NCI-H774 (cell line): ENCODE measurements at places on chromosomes 11 and 22.

DNA sequence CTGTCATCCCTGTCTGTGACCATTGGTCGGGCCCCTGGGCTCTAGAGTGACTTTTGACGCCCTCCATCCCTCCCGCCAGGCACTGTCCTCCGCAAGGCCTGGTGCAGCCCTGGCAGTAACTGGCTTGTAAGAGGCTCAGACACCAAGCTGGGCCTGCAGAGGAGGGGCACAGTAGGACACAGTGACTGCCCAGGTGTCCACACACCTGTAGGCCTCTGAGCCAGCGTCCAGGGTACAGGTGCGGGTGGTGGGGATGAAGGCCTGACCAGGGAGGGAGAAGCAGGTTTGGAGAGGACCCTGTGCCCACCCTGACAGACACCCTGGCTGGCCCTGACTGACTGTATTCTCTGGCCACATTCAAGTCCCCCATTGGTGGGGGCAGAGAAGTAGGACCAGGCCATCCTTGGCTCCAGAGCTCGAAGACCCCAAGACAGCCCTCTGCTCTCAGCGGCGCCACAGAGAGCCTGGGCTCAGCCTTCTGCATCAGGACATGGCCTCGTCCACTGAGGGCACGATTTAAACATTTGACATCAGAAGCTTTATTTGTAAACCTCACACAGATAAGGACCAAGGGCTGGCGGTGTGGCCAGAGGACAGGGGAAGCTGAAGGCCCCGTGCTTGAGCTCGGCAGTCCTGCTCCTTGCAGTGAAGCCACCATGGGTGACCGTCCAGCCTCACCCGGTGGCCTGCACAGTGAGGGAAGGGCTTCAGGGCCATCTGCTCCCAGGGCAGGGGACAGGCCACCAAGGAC lies 31.4 kb downstream of the PPIL2 start:
- no peak for DNase-seq

DNA sequence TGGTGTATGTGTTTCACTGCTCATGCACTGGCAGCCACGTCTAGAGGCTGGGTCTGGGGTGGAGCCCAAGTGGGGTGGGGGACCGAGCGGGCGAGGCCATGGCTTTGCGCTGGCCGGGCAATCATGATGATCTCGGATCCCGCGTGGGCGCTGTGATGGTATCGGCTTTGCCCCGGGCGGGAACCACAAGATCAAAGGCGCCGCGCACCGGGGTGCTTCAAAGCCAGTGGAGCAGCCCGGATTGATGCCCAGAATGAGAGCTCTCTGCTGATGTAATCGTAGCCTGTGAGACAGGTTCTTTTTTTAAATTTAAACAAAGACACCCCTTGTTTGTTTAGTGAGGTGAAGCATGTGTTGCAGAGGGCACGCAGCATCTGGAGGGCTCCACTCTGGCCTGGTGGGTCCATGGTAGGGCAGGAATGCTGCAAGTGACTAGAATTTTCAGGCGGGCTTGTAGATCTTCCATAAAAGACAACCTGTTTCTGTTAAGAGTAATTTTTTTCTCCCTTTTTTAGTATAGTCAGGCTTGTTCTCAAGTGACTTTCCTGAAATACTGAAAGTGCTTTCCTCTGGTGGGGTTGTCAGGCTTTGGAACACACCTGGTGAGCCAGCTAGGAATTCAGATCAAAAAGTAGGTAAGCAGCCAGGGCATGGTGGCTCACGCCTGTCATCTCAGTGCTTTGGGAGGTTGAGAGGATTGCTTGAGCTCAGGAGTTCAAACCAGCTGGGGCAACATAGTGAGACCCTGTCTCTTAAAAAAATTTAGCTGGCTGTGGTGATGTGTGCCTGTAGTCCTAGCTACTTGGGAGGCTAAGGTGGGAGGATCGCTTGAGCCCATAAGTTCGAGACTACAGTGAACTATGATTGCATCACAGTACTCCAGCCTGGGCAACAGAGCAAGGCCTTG lies 40.7 kb downstream of the ZNRF3 start:
- peak; percentile 8 for DNase-seq

- no peak for DNase-seq
These were observed 97.8 kb upstream of the CSNK2A3 start for GRCh38 chr11:11450744-11451362.

DNA sequence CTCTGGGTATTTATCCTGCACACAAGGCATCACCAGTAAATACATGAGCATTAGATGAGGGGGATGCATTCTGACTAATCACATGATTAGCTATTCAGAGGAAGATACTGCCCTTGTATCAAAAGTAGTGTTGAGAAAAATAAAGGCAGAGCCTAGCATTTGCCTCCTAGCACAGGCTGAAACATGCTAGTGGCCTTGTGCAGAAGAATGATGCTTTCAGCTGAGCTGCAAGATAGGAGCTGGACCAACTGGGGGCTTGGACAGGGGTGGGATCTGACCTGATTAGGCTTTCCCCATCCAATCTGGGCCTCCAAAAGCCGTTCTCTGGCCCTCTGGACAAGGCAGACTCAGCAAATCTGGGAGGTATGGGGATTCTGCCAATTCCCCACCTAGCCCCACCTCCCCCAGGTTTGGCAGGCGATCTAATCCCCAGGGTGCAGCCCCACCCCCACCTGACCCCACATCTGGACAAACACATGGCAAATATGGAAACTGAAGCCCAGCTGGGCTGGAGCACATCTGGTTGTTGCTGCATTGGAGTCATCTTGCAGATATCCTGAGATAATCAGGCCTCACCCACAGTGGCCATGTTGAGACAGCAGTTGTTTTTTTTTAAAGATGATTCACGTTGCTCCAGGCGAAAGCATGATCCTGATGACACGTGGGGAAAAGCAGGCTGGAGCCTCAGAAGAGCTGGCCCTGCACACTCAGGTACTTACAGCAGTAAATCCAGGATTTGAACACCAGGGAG lies 4.4 kb upstream of the MISFA start:
- DNase-seq: no peak

DNA sequence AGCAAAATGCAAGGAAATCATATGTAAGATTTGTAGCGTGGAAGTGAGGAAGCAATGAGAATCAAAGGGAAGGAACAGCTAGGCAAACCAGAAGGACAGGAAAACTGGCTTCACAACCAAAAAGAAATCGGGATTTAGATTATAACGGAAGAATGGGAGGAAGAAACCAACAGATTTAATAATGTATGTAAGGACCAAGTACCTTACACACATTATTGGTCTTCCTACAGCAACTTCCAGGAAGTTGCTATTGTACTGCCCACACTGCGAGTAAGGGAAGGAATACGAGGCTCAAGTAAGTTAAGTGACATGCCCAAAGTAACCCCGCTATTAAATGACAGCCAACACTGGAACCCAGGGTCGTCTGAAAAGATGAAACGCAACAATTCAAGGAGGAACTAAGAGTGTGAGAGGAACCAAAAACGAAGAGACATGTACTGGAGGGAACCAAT lies 473 bp downstream of the TXN2 start:
- DNase-seq: no peak

DNA sequence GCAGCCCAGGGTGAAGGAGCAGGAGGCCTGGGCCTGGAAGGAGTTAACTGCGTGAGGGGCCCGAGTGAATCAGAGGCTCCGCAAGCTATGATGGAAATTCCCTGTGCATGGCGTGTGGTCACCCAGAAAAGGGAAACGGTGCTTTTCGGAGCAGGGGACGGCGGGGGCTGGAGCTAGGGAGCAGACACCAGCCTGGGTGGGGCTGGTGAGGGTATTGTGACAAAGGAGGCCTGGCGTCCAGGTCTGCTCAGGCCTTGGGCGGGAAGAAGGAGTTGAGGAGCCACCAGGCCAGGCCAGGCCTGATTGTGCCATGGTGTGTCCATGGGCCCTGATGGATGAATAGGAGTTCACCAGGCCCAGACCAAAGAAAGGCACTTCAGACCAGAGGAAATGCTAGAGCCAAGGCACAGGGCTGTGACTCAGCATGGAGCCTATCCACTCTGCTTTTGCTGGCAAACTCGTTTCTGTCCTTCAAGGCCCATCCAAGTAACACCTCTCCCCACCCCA lies 12.8 kb upstream of the SPI1 start:
- DNase-seq: no peak

DNA sequence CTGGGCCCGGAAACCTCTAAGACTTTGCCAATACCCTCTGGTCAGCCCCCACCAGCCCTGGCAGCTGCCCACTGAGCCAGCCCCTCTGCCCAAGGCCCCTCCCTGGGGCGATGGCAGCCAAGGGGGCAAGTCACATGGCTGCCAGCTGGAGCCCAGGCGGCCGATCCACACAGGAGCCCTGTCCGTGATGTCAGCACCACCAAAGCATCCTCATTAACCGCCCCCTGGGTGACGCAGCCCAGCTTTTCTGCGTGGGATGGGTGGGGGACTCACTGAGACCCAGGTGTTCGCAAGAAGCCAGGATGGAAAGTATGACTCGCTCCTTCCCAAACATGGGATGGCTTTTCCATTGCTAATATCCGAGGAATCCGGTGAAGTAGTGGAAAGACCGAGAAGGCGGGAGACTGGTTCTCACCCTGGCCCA lies 46.6 kb upstream of the WNT7B start:
- DNase-seq: no peak

DNA sequence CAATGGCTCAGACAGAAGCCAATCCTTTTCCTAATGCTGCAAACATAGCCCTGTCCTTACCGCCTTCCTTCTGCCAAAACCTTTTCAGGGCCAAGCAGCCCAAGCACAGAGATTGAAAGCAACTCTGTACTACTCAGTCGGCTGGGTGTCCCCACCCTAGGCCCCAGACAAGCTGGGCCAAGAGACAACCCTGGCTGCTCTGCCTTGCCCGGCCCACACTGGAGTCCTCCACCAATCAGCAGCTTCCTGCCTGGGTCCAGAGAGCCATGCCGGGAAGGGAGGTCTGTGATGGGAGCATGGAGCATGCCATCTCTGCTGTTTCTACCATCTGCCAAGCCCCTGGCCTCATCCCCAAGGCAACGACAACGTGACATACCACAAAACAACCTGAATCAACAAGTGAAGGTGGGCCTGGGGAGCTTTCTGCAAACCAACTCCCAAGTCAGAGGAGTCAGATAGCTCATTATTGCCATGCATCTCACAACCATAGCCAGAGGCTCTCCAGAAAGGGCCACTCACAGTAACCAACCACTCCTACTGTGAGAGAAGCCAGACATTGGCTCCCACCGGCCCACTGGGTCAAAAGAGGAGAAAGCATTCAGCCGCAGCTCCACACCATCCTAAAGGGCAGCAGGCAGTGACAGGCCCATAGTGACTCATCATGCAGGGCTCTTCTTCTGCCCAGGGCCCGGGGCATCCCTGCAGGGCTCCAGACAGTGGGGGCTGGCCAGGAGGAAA lies 18.2 kb downstream of the PATZ1 start:
- DNase-seq: no peak

DNA sequence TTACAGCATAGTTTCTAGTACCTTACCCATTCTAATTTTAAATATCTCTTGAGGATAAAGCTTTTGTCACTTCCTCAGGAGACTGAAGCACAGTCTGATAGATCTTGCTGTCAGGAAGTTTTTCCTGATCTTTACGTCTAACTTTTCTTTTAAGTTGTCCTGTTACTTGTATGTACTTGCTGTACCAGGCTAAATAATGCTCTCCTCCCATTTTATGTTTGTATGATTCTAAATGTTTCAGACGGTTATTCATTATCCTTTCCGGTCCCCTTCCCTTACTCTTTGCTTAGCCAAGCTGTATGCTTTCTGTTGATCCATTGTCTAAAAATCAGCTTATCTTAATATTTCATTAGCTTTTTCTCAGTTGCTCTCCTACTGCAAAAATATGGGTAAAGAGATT lies 6.0 kb downstream of the ARHGEF12 start:
- no peak for DNase-seq

DNA sequence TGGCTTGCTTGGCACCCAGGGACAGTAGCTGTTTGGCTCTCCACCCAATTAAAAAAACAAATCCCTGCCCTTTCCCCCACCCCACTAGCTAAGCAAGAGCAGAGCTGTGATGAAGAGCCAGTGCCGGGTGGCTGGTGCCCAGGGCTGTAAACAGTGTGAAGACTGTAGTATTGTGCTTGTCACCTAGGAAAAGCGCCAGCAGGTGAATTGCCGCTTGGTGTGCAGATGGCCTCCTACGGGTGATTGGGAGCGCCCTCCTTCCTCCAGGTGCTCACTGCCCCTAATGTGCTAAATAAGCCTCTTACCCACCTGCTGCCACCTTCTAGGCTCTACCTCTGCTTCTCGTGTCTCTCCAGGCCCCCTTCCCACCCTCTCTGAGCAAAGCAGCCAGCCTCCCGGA lies 18.4 kb upstream of the RAPSN start:
- peak; percentile 78 for DNase-seq

DNA sequence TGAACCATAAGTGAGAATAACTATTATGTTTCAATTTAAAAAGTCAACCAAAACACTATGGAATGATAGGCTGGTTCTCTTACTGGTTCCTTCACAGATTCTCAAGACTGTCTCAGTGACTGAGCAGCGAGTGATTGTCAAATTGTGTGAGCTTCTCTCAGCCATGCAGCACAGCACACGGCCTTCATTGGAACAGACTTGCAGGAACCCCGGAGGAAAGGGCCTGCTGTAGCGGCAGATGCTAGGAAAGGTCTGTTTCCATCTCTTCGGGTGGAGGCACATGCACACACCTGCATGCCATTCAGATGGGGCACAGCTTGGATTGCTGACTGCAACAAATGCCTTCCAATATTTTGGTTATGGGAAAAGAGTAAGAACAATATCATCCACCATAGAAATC lies 741.8 kb downstream of the OPCML start:
- no peak for DNase-seq

DNA sequence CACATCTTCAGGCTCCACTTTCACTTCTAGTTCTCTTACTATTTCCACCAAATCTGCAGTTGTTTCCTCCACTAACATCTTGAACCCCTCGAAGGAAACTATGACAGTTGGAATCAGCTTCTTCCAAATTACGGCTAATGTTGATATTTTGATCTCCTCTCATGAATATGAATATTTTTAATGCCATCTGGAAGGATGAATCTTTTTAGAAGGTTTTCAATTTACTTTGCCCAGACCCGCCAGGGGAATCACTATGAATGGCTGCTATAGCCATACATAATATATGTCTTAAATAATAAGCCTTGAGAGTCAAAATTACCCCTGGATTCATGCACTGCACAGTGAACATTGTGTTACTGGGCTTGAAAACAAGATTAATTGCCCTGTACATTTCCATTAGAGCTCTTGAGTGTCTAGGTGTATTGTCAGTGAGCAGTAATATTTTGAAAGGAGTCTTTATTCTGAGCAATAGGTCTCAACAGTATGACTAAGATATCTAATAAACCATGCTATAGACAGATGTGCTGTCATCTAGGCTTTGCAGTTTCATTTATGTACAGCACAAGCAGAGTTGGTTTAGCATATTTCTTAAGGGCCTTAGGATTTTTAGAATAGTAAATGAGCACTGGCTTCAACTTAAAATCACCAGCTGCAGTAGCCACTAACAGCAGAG lies 48.3 kb upstream of the LRRC55 start:
- peak; percentile 7 for DNase-seq

DNA sequence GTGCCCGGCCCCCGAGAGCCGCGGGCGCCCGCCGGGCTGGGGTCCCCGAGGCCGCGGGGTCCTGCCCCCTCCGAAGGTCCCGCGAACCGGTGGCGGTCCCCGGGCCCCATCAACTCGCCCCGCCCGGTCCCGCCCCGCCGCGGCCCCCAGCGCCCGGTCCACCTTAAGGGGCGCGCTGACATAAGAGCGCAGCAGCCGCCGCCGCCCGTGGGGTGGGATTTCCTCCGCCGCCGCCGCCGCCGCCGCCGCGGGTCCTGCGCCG lies at the start of gene ZDHHC8:
TSS of gene ZDHHC8 (plus strand) at position 208 of the 262 bp plus-strand sequence. CDS start 144 bp downstream, outside the sequence.
- no peak for DNase-seq

GRCh38 chr11:118051611-118052461 lies 25.0 kb upstream of the TMPRSS4 start:
- no peak for DNase-seq
